ENCODE measurements at places on chromosomes 5 and 9.

DNA sequence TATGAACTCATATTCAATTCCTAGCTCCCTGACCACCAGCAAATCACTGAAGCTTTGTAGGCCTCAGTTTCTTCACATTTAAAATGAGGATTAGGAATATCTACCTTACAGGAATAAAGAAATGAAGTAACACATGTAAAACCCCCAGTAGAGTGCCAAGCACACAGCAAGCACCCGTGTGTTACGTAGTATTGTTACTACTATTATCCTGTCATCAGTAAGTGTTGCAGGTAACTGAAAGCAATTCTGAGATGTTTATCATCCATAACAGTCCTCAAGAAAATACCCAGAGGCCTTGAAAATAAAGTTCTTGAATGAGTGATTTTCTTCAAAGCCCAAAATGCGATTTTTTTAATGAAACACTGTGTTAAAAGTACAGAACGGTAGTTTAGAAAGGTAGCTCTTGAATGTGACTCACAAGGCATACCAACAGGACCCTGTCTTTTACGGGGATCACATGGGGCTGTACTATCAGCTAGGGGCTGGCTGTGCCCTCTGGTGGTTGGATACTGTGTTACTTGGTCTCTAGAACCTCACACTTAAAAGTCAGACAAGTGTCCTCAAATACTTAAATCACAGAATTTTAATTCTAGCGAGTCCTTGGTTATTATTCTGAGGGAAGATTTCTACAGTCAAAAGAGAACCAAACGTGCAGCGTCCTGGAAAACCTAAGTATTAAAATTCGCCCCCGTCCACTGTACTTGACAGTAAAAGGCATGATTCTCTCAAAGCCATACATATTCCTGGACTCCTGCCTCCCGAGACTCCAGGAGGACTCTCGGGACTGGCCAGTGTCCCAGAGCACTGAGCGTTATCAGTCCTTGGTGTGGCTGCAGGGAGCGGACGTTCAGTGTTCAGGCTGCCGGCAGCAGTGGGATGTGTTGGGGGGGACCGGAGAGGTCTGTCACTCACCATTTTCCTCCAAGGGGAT, 725 bp downstream of the NDUFB6 start:
- DNase-seq, result peak; percentile 42

DNA sequence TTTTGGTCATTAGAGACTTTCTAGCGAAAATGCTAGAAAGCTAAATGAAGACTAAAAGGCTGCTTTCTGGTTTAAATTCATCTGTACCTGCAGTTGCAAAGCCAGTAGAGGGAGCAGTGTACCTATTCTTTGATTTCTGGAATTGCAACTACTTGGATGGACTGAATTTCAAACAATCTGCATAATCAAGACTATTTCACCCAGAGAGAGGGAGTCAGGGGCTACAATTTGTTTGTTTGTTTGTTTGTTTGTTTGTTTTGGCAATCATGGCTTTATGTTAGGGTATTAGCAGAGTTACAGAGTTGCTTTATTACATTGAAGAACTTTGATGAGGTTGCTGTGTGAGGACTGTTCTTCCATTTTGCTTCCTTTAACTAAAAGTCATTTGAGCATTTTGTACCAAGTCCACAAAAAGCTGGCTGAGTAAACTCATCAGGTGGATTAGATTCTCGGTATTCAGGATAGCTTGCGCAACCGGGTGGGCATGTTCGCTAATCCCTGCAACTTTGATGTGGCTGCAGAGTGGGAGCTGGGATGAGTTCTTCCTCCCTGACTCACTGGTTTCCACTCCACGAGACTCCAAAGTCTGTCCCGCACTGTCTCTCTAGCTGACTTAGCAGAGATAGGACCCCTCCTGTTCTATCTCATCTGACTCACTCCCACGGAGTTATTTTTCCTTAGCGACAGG, 80.0 kb upstream of the TUT7 start:
- no peak for DNase-seq

DNA sequence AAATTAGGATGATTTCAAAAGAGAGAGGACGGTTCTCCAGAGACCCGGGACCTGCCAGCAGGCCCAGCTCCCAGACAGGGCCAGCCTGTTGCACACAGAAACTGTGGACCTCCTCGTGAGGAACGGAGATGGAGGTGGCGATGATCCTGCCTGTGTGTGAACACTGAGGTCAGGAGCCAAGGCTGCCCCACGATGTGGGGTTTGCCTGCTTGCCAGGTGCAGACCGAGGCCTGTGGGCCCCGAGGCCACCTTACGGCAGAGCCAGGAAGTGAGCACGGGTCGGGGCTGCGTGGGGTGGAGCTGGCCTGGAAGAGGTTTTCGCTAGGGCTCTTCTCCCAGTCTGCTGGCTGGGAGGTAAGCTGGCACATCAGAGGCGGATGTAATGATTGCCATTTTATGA, 4.3 kb downstream of the FAM163B start:
- no peak for DNase-seq

- no peak for DNase-seq
Measured at GRCh38 chr9:116172216-116172615, 18.6 kb downstream of the PAPPA start.

GRCh38 chr5:76456258-76456657, 53.2 kb downstream of the IQGAP2 start:
- no peak for DNase-seq

DNA sequence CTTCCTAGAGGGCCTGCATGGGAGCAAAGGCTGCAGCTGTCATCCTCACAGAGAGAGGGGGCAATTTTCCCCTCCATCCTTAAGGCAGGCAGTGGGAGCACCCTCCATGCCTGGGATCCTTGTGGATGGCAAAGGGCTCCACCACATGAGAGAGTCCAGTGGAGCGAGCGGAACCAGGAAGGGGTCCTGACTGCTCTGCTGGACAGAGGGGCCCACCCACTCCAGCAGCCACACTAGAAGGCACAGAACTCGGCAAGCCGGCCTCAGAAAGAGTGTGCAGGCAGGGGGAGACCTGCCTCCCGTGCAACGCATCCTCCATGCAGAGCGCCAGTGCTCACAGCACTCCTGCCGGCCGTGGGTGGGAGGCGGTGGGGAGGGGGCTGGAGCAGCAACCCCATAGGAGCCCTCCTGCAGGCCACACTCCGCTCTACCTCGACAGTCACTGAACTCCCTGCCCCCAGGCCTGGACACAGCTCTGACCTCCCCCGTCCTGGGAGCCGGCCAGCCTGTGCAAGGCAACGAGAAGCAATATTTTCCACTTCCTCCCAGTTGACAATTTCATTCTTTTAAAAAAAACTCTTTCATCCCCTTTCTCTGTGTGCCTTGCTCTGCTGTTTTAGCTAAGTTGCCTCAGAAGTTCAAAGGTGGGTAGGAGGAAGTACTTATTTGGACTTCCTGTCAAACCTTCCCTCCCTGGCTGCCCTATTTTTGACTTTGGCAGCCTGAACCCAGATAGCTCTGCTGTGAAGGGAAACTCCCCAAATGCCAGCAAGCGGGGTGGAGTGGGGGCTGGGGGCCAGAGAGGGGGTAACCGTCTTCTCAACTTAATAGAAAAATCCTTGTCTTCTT, 5.3 kb upstream of the LCP2 start:
- DNase-seq, result peak; percentile 55

GRCh38 chr9:135574943-135575342, 13.4 kb downstream of the PAEP start:
- no peak for DNase-seq

- DNase-seq, result no peak
Measured at GRCh38 chr5:126961702-126962101, 68.7 kb downstream of the MARCHF3 start.

DNA sequence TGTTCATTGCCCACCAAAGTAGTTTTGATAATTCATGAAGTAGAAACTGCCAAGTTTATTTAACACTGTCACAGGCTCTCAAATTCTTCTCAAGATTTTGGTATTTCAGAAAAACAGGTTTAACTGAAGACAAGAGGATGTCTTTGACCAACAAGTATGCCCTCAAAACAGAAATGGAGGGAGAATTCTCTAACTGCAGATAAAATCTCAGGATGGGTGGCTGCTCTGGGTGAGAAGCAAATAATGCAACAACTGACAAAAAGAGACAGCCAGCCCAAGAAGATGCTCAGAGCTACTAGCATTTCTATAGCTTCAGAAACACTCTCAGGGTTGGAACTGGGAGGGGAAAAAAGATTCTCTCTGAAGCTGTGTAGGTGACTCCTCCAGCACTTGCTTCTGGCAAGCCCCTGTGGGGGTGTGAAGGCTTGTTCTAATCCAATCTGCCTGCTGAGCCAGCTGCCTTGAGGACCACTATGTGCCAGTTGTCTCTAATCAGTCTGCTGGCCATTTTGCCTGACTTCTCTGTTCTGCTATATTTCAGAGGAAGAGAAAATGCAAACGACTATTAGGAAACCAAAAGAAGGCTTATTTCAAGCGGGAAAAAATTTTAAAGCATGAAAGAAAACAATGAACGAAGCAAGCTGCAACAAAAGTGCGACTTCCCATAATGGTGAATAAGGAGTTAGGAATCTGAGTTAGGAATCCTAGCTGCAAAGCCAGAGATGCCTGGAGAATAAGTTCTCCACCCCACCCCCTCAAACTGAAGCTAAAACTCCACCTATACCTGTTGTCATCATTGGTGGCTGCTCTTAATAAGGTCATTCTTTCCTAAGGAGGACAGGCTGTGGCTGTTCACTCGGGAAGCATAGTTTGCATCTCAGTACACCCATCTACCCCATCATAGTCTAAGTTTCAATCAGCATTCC, 147.5 kb downstream of the GNAQ start:
- DNase-seq, result no peak

DNA sequence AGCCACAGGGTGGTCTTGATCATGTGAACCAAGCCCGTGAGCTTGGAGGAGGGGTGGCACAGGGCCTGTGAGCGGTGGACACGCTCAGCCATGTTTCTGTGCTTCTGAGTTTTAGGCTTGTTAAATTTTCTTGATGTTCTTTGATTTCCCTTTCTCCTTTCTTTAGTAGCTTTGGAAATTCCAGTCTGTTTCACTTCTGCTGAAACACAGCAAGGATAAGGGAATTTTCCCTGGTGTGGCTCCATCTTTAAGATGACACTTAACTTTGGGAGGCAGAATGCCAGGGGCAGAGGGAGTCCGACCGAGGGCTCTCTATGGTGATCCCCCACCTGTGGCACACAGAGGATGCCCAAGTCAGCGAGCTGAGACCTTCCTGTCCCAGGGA, 29.7 kb upstream of the BASP1 start:
- DNase-seq, result no peak

- DNase-seq, result no peak
Measured at GRCh38 chr9:39587844-39588499, 232.5 kb downstream of the SPATA31A1 start.

GRCh38 chr9:130040984-130041647, 1.9 kb downstream of the FNBP1 start:
- no peak for DNase-seq

GRCh38 chr5:172266071-172266675, 17.4 kb downstream of the UBTD2 start:
- no peak for DNase-seq

DNA sequence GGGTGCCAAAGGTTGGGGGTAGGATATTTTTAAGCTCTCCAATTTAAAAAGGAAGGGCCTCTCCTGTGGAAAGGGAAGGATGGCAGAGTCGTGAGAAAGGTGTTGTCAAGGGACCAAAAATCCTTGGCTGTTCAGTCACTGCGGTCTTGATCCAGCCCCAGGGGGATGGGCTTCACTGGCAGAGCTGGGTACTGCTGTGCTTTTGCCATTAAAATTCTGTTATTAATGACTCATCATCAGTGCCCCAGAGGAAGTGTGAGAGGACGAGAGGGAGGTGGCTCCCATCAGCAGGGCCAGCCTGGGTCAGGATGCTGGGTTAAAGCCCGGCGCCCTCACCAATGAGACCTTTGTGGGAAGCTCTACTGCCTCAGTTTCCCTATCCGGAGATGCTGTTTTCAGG, 16.7 kb downstream of the PCDH12 start:
- no peak for DNase-seq

DNA sequence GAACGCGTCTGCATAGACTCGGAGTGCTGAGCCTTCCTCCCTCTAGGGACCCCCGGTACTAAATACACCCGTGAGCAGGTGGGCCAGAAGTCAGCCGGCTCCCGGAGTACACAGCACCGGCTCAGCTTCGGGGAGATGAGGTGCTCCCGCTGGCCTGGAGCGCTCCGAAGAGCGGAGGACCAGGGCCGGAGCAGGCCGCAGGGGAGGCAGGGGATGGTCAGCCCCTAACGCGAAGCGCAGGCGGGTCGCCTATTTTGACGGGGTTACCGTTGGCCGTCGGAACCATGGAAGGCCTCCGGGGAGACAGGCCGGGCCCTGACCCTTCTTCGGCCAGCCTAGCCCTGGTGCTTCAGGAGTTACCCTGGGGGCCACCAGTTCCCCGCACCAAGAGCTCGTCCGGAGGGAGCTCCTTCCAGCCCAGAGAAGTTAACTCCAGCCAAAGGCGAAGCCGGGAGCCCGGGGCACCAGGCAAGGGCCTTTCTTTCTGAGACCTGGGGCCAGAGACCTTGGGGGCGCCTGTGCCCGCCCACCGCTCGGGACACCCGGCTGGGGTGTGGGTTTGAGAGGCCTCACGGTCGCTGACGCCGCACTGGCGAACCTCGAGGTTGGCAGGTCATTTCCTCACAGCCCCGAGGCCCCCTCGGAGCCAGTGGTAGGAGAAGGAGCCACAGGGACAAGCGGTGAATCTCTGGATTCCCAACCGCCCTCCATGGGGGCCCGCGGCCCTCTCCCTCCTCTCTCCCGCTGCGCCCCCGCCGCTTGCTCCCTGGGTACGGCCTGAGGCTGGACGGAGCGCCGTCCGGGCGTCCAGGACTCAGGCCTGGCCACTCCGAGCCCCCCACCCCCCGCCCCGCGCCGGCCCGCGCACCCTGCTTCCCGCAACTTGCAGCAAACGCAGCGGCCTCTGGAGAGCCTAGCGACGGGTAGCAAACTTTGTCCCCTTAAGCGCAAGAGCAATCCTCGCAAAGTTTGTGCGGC, 3.4 kb upstream of the IRX4 start:
- DNase-seq, result no peak

GRCh38 chr9:89107406-89107805, 71.2 kb downstream of the SHC3 start:
- DNase-seq, result no peak

DNA sequence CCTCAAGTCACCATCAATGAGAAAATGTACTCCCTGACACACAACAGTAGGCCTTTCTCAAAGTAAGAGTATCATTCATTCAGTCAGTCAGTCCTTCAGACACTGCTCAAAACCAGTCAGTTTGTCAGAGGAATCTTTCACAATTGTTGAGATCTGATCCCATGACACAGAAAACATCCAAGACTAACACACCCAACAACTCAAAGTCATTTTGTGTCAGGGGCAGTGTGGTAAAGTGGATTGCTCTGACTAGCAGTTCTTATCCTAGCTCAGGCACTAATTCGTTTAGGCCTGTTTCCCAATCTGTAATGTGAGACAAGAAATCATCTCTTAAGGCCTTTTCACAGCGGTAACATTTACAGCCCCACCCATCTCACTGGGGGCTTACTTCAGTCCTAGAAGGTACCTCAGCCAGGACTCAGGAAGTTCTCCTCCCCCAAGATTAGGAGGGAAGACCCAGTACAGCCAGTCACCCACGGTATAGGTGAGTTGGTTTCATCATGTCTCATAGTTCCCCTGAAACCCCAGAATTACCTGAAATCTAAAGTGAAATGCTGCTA, 31.9 kb downstream of the SH3TC2 start:
- no peak for DNase-seq

- no peak for DNase-seq
Measured at GRCh38 chr9:114259798-114260523, 62.9 kb upstream of the ORM1 start.

- DNase-seq, result no peak
Measured at GRCh38 chr9:37311938-37312708, 110.4 kb upstream of the GRHPR start.

Measured in activated T-helper 1 cell treated with anti-CD3 and anti-CD28 coated beads, Interleukin-2, amount 50 U/mL, for 16 hours (primary cell).